Activated T-cell treated with anti-CD3 and anti-CD28 coated beads, Interleukin-2, amount 50 U/mL, for 1 hour (primary cell): ENCODE measurements at places on chromosomes 5 and 9.

- no peak for DNase-seq
Measured at GRCh38 chr5:181045316-181045715, 5.2 kb downstream of the BTNL9 start.

DNA sequence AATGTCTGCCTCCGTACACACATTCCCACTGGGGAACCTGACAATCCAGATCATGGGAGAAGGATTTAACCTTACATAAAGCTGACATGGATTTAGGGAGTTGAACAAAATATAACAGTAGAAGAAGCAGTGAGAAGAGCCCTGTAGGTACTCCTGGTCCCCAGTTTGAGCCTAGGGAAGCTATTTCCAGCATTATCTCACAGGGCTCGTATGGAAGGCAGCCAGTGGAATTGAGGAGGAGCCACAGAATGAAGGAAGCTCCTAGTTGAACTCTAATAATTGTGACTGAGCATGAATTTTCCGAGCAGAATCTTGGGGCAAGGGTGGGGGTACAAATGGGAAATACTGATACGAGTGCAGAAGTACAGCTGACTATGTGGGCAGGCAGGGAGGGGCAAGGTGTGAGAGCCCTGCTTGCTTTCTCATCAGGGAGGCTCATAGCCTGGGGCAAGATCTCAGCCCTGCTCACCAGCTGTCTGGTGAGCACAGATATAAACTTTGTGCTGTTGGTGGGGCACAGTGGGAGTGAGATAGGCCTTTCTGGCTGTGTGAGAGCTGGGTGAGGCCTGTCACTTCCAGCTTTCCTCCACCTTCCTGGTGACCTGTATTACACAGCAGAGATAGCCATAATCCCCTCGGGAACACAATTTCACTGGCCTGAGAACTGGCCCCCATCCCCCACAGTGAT is 290.7 kb upstream of the IL12B start:
- no peak for DNase-seq

- no peak for DNase-seq
Measured at GRCh38 chr5:180441564-180442051, 52.6 kb upstream of the CNOT6 start.

GRCh38 chr5:37837414-37838032 is 2.3 kb downstream of the GDNF start:
- DNase-seq: peak; percentile 35

DNA sequence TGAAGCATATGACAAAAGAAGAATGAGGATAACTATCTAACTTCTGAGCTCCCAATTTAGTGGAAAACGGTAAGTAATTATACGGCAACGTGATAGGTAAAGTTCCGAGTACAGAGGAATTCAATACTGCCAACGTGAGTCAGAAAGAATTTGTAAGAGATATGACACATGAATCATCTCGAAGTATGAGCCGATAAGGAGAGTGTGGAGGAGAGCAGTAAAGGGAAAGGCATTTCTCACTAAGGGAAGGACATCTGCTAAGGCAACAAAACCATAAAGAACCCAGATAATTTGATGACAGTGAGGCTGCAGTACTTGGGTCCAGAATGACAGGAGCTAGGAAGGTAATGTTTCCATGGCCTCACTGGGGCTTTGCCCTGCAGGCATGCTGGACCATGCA is 11.0 kb downstream of the MPDZ start:
- no peak for DNase-seq

- no peak for DNase-seq
Measured at GRCh38 chr9:116821633-116822229, 134.6 kb downstream of the TRIM32 start.

GRCh38 chr5:38823503-38823902 is 22.3 kb upstream of the OSMR start:
- DNase-seq: no peak
